Central memory CD4-positive, alpha-beta T cell (primary cell): ENCODE measurements at places on chromosomes 13 and 19.

DNA sequence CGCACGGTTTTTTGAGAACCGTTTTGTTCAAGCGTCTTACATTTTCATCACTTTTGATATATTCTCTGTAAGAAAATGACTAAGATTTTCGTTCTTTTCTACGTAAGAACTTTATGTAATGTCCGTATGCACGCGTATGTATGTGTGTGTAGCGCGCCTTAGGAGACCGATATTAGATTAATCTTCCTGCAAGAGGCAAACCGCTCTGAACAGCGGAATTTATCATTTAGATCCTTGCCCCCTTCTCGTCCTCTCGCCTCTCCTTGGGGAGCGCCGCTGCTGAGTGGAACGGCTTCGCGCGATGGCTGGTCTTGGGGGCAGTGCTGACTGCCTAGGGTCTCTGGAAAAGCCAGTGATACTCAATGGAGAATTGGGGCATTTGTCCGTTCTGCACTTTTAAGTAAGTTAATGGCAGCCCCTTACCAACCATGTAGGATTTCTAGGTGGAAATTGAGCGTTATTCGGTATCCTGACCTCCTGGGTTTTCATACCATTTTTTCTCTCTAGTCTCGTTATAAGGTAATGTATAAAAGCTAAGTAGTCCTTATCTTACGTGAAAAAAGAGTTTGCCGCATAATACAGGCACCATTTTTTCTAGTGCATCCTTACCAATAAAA is 4.7 kb downstream of the MAB21L1 start:
- no peak for DNase-seq

DNA sequence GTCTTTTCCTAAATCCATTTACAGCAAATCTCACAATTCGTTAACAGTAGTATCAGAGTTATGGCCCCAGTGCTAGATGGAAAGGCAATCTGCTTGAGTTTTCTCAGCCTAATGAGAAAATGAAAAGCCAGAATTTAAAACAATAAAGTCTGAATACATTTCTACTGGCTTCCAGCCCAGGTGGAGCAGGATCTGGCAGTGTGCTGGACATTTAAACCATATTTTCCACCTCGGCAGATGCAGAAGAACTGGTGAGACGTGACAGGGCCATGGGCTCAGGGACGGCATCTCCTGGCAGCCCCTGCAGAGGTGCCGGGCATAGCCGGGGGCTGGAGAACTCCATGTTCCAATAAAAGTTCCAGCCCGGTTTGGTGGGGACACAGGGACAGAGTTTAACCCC is 7.1 kb downstream of the SMIM7 start:
- DNase-seq = no peak

DNA sequence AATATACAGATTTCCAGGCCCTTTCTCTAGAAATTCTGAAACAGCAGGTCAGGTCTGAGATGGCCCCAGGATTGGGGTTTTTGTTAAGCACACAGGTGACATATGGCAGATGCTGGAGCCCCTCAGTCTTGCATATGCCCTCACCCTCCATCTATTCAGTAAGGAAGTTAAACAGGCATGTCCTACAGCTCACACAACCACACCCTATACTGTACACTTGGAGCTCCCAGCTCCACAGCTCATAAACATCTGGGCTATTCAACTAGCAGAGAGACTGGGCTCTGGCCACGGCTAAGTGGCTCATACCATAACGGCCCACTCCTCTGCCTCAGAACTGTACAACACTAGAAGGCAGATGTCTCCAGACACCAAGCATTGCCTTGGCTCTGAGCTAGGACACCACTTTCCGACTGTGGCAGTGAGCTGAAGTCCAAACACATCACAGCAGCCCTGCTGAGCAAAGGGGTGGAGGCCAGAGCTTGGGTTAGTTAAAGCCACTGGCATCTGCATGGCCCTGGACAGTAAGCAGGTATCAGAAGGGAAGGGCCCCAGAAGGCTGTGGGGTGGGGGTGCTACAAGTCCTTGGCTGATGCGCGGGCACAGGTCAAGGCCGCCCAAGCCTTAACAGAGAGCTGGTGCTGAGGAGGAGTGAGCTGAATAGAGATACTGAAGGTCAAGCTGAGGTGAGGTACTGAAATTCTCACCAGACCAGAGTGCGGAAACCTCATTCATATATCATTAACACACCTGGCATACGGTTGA is 79.1 kb downstream of the ABCC4 start:
- no peak for DNase-seq

DNA sequence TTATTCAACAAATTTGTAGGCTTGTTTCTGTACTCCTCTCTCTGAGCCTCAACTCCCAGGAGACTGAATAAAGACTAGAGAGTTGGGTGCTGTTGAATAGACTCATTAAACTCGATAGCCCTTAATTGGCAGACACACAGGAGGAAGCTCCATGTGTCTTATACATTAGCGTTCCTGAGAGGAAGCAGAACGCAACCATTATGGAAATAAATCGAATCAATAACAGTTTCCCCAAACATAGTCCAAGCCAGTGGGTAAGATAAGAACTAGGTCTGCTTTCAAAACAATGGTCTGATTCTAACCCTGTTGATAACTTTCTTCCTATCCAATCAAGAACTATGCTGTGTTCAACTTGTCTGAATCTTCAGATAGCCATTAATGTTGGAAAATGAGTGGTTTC is 118.1 kb upstream of the FNDC3A start:
- DNase-seq = no peak
